SK-N-SH treated with all-trans-retinoic acid at 6 μM for 48 hours (cell line): ENCODE measurements at places on chromosomes 13 and 19.

DNA sequence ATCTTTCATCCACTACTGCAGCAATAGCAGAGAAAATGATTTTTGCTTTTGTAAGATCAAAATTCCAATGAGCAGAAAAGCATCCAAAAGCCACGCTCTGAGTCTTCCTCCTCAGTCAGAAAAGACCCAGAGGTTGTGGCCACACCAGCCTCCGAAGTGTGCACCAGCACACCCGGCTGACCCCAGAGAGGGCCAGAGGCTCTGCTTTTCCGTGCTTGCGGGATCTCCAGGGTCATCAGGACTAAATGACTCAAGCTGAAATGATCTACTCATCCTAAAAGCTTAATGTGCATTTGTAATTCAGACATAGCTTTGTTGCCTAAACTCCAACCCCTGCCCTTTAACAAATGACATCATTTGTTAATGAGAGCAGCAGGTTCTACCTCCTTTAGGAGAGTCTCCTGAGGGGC lies 16.5 kb downstream of the RXFP2 start:
- ATAC-seq, result peak; percentile 57

DNA sequence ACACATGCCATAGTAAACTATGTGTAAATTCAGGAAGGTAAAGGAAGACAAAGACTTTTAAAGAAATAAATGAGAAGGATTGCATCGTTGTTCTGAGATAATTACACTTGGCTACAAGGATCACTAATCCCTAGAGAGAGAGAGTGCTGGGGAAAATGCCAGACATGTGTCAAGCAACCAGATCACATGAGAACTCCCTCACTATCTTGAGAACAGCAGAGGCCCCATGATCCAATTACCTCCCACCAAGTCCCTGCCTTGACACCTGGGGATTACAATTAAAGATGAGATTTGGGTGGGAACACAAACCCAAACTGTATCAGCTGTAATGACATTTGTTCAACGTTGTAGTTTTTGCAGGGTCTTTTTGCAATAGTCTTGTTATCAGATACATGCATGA lies 1600.9 kb upstream of the MIR17HG start:
- no peak for ATAC-seq

- no peak for ATAC-seq
These were observed 67.9 kb upstream of the ZNF724 start for GRCh38 chr19:23318143-23318542.

- ATAC-seq, result no peak
These were observed 213.0 kb downstream of the FOXO1 start for GRCh38 chr13:40453351-40454021.

DNA sequence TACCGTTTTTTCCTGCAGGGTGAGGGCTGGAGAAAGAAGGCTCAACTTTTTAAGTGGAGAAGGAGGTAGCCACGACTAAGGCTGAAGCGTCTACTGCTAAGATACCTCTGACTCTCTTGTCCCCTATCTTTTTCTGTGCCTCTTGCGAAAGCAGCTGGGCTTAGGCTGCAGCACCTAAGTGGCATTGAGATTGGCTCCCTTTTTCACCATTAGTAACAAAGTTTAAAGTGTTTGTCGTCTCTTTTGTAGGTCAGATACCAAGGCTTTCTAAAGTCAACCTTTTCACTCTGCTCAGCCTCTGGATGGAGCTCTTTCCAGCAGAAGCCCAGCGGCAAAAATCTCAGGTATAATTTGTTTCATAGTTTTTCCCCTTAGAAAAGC lies 887 bp downstream of the CDADC1 start:
- ATAC-seq, result peak; percentile 52

- peak; percentile 94 for ATAC-seq
These were observed 4.2 kb upstream of the DAND5 start for GRCh38 chr19:12965017-12965811.

- ATAC-seq, result no peak
These were observed 33.0 kb downstream of the ACTL9 start for GRCh38 chr19:8665468-8666213.

GRCh38 chr19:12481781-12482508 lies 2.7 kb downstream of the ZNF709 start:
- no peak for ATAC-seq

GRCh38 chr19:53160350-53160749 lies 1.5 kb upstream of the ZNF347 start:
- ATAC-seq, result no peak

- no peak for ATAC-seq
These were observed 12.1 kb upstream of the CEACAM3 start for GRCh38 chr19:41784312-41784711.

- ATAC-seq, result peak; percentile 97
These were observed 38.8 kb upstream of the GATAD2A start for GRCh38 chr19:19366434-19367396.

DNA sequence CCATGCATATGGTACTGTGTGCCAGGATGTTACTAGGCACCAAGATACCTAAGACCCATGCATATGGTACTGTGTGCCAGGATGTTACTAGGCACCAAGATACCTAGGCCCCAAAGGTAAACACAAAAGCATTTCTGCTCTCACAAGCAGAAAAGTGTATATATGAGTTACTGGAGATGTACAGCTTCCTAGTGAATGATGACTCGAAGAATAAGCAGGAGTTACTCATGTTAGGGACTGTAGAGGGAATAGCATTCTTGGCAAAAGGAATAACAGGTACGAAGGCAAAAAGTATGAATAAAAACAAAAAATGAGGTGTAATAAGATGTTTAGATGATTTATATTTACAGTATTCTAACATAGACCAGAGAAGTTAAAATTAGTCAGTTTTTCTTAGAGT lies 383.7 kb downstream of the DIAPH3 start:
- ATAC-seq, result no peak

GRCh38 chr13:73058432-73058735 lies 421 bp upstream of the KLF5 start:
- ATAC-seq, result no peak

DNA sequence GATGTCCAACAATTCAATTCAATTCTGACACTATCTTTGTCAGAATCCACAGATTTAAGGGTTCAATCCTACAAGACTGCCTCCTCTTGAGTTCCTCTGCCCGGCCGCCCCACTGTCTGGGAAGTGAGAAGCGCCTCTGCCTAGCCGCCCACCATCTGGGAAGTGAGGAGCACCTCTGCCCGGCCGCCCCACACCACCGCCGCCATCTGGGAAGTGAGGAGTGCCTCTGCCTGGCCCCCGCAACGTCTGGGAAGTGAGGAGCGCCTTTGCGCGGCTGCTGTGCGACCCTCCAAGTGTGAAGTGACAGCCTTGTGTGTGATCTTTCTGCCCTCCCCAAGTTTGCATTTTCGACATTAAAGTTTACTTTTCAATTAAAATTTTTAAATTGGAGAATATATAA lies 6.0 kb downstream of the ZNF614 start:
- no peak for ATAC-seq

DNA sequence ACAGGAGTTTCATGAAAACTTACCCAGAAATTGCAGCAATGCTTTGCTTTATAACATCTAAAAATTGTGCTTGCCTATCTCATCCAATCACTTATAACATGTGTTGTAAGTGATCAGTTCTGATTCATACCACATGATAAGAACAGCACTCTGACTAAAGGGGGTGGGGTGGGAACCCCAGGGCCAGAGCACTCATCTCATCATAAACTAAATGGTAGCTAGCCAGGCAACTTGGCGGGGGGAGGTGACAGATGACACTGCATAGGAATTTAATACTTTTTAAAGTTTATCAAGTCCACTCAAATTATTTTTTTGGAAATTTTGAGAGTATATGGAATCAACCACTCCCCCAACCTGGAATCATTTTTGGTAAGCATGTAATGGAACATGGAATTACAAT lies 42.1 kb downstream of the FOXO1 start:
- peak; percentile 62 for ATAC-seq

DNA sequence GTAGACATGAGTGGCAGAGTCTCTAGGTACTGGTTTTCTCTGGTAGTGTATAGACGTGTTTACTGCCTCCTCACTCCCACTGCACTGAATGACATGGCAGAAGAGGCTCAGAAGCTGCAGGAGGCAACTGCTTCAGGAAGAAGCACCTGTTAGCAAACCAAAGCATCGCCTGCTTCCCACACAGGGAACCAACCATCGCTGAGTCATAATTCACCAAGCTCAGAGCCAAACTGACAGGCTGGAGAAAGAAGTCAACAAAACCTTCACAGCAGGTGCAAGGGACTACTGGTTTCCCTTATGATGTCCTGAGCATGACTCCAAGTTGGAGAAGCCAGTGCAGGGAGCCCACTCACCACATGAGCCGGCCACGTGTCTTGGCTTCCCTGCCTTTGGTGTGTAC lies 69.8 kb downstream of the KCTD12 start:
- ATAC-seq, result no peak

- ATAC-seq, result no peak; the same call in 2 of the 3 replicates
These were observed 27.1 kb upstream of the SLC7A9 start for GRCh38 chr19:32896516-32897214.

DNA sequence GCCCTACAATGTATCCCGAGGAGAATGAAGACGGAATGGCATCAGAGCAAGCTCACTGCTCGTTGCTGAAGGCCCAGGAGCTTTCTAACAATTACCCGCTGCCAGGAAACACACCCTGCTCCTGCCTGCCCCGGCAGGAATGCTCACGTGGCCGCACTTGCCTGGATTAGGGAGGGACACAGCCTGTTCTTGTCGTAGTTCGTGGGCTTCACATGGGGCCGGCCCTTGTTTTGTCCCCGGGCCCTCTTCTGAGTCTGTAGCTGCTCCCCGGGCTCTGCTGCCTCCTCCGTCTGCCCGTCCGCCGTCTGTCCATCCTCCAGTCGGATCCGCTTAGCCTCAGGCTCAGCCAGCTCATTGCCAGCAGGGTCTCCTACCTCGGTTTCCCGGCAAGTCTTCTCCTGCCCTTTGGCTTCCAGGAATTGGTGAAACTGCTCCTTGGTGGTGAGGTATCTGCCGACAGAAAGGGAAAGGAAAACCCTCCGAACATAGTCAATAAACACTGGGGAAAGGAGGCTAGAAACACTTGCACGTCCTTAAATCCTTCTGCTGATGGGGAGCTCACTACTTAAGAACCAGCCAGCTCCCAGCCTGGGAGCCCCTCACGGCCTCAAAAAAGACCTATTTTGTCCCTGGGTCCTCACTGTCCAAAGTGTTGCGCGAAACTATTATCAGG lies 941 bp downstream of the DUS3L start:
- no peak for ATAC-seq

GRCh38 chr13:33561627-33562026 lies 256.3 kb upstream of the RFC3 start:
- ATAC-seq, result no peak

GRCh38 chr19:7333198-7334118 lies 15.3 kb upstream of the ARHGEF18 start:
- no peak for ATAC-seq

- ATAC-seq, result peak; percentile 36
These were observed 2.4 kb downstream of the DZIP1 start for GRCh38 chr13:95642028-95642621.

DNA sequence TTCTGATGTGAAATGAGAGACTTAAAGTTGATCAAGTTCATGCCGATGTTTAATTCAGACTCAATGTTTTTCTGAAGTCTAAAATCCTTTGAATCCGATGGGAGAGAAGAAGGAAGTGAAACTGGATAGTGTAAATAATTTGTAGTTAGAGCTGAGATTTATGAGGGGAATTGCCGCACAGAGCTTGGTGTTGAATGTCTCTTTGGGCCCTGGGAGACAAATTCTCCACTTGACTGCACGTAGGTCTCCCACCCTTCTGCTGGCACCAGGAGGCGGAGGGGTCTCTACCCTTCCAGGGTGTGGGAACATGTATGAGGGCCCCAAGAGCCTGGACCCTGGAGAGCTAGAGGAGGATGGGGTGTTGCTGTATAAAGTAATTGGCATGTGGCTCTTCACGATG lies 140.8 kb upstream of the SERP2 start:
- no peak for ATAC-seq

GRCh38 chr19:570937-571565 lies 1.3 kb upstream of the BSG start:
- ATAC-seq, result no peak

- ATAC-seq, result no peak
These were observed 8.5 kb downstream of the MOB3A start for GRCh38 chr19:2087621-2088100.

GRCh38 chr13:51311231-51311630 lies 28.3 kb upstream of the SERPINE3 start:
- no peak for ATAC-seq

GRCh38 chr19:57708641-57709361 lies at the start of gene ZNF154:
Gene ZNF154 (minus strand): TSS chr19:57709204. CDS start chr19:57708971, 233 bp downstream.
- no peak for ATAC-seq

- ATAC-seq, result peak; percentile 49; the same call in 2 of the 3 replicates
These were observed 27.3 kb downstream of the LRFN3 start for GRCh38 chr19:35963514-35963913.

- no peak for ATAC-seq
These were observed 16.1 kb downstream of the TMEM38A start for GRCh38 chr19:16677055-16677454.

GRCh38 chr19:47419030-47419783 lies at the start of gene MEIS3:
Gene MEIS3 (minus strand): TSS chr19:47419527. CDS start chr19:47419081, 446 bp downstream.
- peak; percentile 15 for ATAC-seq

- ATAC-seq, result no peak
These were observed 65.0 kb upstream of the C13orf46 start for GRCh38 chr13:114038900-114039299.

DNA sequence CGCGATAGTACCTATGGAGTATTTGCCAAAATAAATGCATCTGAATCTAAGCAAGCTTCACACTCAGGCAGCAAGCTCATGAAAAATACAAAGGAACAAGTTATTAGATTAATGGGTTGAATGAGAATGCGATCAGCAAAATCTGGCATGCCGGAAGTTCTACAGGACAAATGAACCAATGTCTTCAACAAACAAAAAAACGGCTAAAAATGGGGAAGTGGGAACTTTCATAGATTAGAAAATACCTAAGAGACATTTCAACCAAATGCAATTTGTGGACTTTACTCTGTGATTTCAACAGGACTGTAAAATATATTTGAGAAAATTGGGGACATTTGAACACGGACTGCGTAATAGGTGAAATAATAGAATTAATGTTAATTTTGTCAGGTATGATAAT lies 22.4 kb upstream of the RNASEH2B start:
- no peak for ATAC-seq

GRCh38 chr19:53365899-53366493 lies 491 bp downstream of the ZNF525 start:
- ATAC-seq, result peak; percentile 68

DNA sequence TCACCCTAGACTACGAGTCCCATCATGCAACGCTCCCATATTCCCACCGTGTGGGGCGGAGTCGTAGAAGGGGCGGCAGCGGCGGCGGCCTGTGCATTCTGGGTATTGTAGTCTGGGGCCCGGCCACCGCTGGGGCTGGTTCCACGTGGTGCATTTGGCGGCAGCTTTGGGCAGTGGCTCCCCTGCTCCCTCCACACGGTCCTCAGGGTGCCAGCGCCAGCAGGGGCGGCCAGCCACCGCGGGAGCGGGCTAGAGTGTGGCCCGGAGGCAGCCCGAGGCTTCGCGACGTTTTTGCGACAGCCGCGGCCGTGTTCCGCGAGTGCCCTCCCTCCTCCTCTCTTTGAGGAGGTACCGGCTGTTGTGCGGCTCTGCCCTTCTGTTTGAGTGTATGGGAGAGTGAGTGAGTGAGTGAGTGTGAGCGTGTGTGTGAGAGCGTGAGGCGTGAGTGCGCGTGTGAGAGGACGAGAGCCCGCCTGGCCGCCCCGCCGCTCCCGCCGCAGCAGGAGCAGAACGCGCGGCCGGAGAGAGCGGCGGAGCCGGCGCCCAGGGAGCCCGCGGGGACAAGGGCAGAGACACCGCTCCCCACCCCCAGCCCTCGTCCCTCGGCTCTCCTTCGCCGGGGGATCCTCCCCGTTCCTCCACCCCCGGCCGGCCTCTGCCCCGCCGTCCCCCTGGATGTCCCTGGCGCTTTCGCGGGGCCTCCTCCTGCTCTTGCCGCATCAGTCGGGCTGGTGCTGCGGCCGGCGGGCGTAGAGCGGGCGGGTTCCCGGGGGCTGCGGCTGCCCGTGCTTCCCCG lies at the start of gene CDK8:
CDK8 (plus strand) TSS at position 343 of the 796 bp plus-strand sequence. CDS start 513 bp downstream, outside the sequence.
- peak; percentile 93 for ATAC-seq

- no peak; the same call in 1 of the 3 replicates for ATAC-seq
These were observed 27.7 kb downstream of the EFNB2 start for GRCh38 chr13:106507560-106508274.
